ENCODE measurements at places on chromosomes 2 and 18. TPM values are rescaled to one million over a fixed set of nuclear protein-coding genes. Genes with fewer than 3 reads are reported as not detected.

- peaks cover 26% of the 10 kb centered on the region for H3K36me3 ChIP-seq
- no peak overlapping the region for H3K27ac ChIP-seq
- H3K4me3 ChIP-seq, result no peak overlapping the region
- H3K4me1 ChIP-seq, result no peaks in the 10 kb centered on the region
Observed at GRCh38 chr2:239985356-239985755, 39.8 kb downstream of the NDUFA10 start.

- no peak overlapping the region for H3K27ac ChIP-seq
- no peak for DNase-seq
- no peaks in the 10 kb centered on the region for H3K36me3 ChIP-seq
- no peaks in the 10 kb centered on the region for H3K4me1 ChIP-seq
- H3K4me3 ChIP-seq, result no peak overlapping the region
Observed at GRCh38 chr18:22691946-22692710, 241.0 kb upstream of the RBBP8 start.

DNA sequence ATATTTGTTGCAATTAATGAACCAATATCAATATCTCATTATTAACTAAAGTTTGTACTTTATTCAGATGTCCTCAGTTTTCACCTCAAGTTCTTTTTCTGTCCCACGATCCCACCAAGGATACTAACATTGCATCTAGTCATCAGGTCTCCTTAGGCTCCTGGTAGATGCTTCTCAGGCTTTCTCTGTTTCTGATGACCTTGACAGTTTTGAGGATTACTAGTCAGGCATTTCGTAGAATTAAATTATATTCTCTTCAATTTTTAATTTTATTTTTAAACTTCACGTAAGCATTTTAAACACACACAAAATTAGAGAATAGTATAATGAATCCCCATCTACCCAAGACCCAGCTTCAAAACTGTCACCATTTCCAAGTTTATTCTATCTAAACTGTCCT, 5.6 kb upstream of the ACYP2 start:
- H3K36me3 ChIP-seq, result peaks cover 3% of the 10 kb centered on the region
- DNase-seq, result no peak
- no peaks in the 10 kb centered on the region for H3K27me3 ChIP-seq

- H3K4me1 ChIP-seq, result no peaks in the 10 kb centered on the region
- H3K36me3 ChIP-seq, result no peaks in the 10 kb centered on the region
- DNase-seq, result no peak
Observed at GRCh38 chr2:71879509-71880184, 268.0 kb downstream of the CYP26B1 start.

Gene CEBPZOS
- total RNA-seq, result 35.6 TPM

- no peak overlapping the region for H3K27ac ChIP-seq
- DNase-seq, result no peak
- H3K4me1 ChIP-seq, result no peaks in the 10 kb centered on the region
- H3K27me3 ChIP-seq, result no peaks in the 10 kb centered on the region
Observed at GRCh38 chr2:153595939-153596338, 117.4 kb upstream of the RPRM start.

- H3K4me3 ChIP-seq, result no peak overlapping the region
- no peak overlapping the region for H3K27ac ChIP-seq
- DNase-seq, result no peak
- no peaks in the 10 kb centered on the region for H3K36me3 ChIP-seq
Observed at GRCh38 chr2:146807568-146808168, 1037.2 kb upstream of the ACVR2A start.

GRCh38 chr2:189927823-189928222, 134.7 kb downstream of the MSTN start:
- no peak overlapping the region for H3K27ac ChIP-seq
- no peak for DNase-seq
- H3K4me3 ChIP-seq, result no peak overlapping the region
- H3K36me3 ChIP-seq, result no peaks in the 10 kb centered on the region
- H3K27me3 ChIP-seq, result peaks cover 12% of the 10 kb centered on the region
- no peaks in the 10 kb centered on the region for H3K4me1 ChIP-seq

Gene ANO7
- 0.53 TPM for total RNA-seq

- H3K36me3 ChIP-seq, result no peaks in the 10 kb centered on the region
- H3K27ac ChIP-seq, result no peak overlapping the region
- peaks cover 2% of the 10 kb centered on the region for H3K4me1 ChIP-seq
- no peak for DNase-seq
- peaks cover 10% of the 10 kb centered on the region for H3K27me3 ChIP-seq
Observed at GRCh38 chr18:24499814-24500213, 39.4 kb downstream of the HRH4 start.

GRCh38 chr18:77131652-77132368, 773 bp downstream of the MBP start:
- H3K4me1 ChIP-seq, result peaks cover 70% of the 10 kb centered on the region
- no peaks in the 10 kb centered on the region for H3K27me3 ChIP-seq
- H3K36me3 ChIP-seq, result peaks cover 45% of the 10 kb centered on the region
- DNase-seq, result peak; percentile 64
- H3K27ac ChIP-seq, result peak overlapping the region; percentile 95

DNA sequence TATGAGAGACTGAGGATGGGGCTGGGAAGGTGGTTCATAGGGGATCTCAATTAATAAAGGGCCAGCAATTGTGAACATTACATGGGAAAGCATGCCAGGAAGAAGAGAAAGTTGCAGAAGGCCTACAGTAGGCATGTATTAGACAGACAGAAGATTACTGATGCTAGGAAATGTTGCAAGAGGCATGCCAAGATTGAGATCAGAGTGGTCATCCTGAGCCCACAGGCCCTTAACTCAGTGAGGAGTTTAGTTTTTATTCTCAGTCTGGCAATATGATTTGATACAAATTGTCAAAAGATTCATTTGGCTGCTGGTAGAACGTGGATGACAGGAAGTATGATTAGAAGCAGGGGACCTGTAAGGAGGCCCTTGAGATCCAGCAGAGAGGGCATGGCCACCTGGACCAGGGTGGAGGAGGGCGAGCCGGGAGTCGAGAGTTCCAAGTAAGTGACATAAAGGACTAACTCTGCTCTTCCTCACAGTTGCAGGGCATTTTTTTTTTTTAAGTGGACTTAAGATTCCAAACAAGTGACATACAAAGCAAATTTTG, 54.9 kb downstream of the EPHA4 start:
- H3K27me3 ChIP-seq, result no peaks in the 10 kb centered on the region
- H3K4me3 ChIP-seq, result no peak overlapping the region
- no peak overlapping the region for H3K27ac ChIP-seq

- no peaks in the 10 kb centered on the region for H3K4me1 ChIP-seq
- H3K27ac ChIP-seq, result no peak overlapping the region
- no peak for DNase-seq
- no peaks in the 10 kb centered on the region for H3K27me3 ChIP-seq
Observed at GRCh38 chr2:76517574-76517909, 806.8 kb upstream of the GCFC2 start.

DNA sequence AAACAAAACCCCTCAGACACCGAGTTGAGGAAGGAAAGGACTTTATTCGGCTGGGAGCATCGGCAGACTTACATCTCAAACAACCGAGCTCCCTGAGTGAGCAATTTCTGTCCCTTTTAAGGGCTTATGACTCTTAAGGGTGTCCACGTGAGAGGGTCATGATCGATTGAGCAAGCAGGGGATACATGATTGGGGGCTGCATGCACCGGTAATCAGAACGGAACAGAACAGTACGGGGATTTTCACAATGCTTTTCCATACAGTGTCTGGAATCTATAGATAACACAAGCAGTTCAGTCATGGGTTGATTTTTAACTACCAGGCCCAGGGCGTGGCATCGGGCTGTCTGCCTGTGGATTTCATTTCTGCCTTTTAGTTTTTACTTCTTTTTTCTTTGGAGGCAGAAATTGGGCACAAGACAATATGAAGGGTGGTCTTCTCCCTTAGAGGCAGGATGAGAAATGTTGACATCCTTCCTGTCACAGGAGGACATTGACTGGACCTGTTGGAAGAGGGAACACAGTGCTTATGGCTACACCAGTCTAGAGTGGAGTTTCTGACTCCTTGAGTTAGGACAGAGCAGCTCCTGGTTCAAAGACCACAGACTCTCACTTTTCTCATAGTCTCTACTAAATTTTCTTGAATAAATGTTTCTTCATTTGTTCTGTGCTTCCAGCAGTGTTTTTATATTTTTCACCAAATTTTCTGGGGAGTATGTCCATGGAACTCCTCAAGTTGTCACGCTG, 35.8 kb downstream of the SPOPL start:
- no peaks in the 10 kb centered on the region for H3K27me3 ChIP-seq
- H3K27ac ChIP-seq, result no peak overlapping the region
- peaks cover 38% of the 10 kb centered on the region for H3K36me3 ChIP-seq
- DNase-seq, result no peak
- no peak overlapping the region for H3K4me3 ChIP-seq
- no peaks in the 10 kb centered on the region for H3K4me1 ChIP-seq

DNA sequence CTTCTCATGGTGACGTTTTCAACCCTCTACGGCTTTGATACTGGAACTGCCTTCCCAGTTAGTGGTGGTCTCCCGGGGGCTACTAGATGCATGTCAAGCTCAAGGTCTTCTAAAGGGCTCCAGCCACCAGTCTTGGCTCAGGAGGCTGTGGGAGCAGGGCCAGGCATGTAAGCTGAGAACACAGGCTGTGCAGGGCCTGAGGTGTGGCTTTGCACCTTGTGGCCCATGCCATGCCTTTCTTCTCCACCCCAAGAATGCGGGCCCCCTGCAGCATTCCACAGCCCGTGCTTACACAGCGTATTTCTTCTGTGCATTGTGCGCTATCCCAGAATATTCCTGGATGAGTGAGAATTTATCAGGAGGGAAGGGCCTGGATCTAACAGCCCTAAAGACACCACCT, 144.9 kb downstream of the SEPTIN10 start:
- H3K27me3 ChIP-seq, result peaks cover 1% of the 10 kb centered on the region
- H3K36me3 ChIP-seq, result no peaks in the 10 kb centered on the region
- H3K27ac ChIP-seq, result no peak overlapping the region
- peaks cover 3% of the 10 kb centered on the region for H3K4me1 ChIP-seq
- no peak for DNase-seq
- no peak overlapping the region for H3K4me3 ChIP-seq

DNA sequence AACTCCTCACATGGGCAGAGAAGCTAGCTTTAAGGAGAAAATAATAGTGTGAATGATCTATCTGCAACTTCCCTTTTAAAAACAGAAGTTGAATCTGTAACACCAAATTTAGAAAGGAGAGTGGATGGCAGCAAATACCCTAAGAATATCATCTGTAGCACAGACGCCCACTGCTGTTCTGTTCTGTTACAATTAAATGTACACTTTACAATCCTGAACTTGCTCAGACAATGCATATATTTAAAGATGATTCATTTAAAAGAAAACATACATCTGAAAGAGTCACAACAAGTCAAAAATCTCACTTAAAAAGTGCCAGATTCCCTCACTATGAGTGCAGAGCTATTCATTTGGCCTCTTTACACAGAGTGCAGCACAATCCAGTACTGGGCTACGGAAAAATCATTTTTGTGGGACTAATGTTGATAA, 8.0 kb upstream of the SERTAD2 start:
- H3K27me3 ChIP-seq, result no peaks in the 10 kb centered on the region
- peaks cover 11% of the 10 kb centered on the region for H3K4me1 ChIP-seq
- no peak for DNase-seq
- H3K36me3 ChIP-seq, result peaks cover 6% of the 10 kb centered on the region

DNA sequence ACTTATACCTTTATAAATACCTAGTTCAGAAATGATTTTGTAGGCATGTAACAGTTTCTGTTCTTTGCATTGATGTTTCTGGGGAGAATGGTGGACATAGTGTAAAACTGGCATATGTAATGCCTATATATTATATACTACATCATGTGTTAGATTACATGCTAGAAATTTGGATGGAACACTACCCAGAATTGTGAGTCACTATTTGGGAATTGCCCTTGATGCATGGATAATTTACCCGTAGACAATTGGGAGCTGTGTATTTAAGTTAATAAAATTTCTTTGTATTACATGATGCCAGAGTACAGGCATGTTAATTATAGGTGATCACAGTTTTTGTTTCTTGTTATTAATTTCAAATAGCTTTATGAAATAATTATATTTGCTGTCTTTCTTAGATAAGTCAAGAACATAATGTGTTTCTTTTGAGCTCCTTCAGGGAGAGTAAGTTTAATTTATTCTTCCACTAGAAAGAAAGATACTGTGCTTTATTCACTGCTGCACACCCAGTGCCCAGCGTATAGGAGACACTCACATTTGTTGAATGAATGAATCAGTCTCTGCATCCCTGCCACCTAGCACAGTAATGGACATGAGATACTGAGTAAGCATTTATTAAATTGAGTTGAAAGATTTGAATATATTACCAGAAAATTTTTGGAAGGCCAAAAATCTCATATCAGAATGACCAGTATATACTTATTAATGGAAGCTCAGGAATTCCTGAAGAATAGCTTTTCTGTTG, 16.9 kb downstream of the ACSL3 start:
- DNase-seq, result no peak
- no peak overlapping the region for H3K27ac ChIP-seq
- H3K4me3 ChIP-seq, result no peak overlapping the region
- H3K36me3 ChIP-seq, result no peaks in the 10 kb centered on the region
- H3K27me3 ChIP-seq, result no peaks in the 10 kb centered on the region
- H3K4me1 ChIP-seq, result peaks cover 13% of the 10 kb centered on the region

GRCh38 chr2:232533944-232534710, 5.4 kb upstream of the CHRNG start:
- DNase-seq, result no peak
- no peak overlapping the region for H3K4me3 ChIP-seq
- H3K27ac ChIP-seq, result no peak overlapping the region
- H3K27me3 ChIP-seq, result peaks cover 6% of the 10 kb centered on the region

Measured in activated CD8-positive, alpha-beta memory T cell treated with anti-CD3 and anti-CD28 coated beads, Interleukin-2, amount 10 ng/mL, durations not matched to agents 7 days and 5 days (primary cell).